ENCODE measurements at places on chromosomes 16 and 17.

- no peak for DNase-seq
Measured at GRCh38 chr16:78364556-78364880, 265.1 kb downstream of the WWOX start.

- DNase-seq = no peak
Measured at GRCh38 chr16:75476817-75477216, 12.3 kb upstream of the TMEM170A start.

DNA sequence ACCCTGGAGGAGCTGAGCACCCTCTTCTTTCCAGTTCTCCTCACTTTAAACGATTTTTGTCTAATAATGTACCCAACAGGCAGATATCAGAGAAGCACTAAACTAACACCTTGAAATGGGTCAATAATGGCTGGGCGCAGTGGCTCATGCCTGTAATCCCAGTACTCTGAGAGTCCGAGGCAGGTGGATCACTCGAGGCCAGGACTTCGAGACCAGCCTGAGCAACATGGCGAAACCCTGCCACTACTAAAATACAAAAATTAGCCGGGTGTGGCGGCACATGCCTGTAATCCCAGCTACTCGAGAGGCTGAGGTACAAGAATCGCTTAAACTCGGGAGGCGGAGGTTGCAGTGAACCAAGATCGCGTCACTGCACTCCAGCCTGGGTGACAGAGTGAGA is 57.4 kb downstream of the ZFHX3 start:
- no peak for DNase-seq

DNA sequence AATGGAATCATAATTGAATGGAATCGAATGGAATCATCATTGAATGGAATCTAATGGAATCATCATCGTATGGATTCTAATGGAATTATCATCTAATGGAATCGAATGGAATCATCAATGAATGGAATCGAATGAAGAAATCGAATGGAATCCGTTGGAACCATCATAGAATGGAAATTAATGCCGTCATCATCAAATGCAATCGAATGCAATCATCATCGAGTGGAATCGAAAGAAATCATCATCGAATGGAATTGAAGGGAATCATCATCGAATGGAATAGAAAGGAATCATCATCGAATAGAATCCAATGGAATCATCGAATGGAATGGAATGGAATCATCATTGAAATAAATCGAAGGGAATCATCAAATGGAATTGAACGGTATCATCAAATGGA is 217.2 kb downstream of the SHCBP1 start:
- DNase-seq = no peak

DNA sequence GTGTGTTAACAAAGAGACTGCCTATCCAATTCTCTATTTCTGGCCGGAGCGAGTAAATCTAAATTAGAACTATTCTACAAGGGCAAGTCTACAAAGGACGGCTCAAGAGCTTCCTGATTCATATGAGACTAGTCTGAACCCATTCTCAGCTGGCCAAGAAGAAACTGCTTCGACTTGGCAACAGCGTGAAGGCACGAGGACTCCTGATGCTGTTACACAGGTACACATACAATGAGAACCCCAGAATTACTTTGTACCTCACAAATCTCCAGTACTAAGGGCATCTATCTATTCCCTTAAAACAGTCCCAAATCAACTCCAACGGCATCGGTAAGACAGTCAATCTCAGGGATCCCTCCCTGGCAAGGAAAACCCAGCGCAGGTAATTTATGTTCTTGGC is 1.5 kb downstream of the CRK start:
- DNase-seq = no peak

DNA sequence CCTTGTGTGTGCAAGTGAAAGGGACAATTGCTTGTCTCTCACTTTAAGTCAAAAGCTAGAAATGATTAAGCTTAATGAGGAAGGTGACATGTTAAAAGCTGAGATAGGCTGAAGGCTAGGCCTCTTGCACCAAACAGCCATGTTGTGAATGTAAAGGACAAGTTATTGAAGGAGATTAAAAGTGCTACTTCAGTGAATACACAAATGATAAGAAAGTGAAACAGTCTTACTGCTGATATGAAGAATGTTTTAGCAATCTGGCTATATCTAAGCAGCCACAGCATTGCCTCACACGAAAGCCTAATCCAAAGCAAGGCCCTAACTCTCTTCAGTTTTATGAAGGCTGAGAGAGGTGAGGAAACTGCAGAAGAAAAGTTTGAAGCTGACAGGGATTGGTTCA is 71.0 kb downstream of the CDRT15 start:
- DNase-seq = no peak

- DNase-seq = no peak
Measured at GRCh38 chr17:14311981-14312380, 11.1 kb downstream of the HS3ST3B1 start.

DNA sequence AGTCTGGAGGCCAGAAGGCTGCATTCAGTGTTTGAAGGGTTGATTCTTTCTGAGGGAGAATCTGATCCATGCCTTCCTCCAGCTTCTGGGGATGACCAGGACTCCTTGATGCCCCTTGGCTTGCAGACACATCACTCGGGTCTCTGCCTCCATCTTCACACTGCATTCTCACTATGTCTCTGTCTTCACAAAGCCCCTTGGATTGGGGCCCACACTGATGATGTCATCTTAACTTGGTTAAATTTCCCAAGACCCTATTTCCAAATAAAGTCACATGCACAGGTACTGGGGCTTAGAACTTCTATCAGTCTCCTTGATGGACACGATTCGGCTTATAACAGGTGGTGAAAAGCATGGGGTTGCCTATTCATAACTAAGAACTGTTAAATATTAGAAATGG is 112.1 kb upstream of the MYOCD start:
- DNase-seq = no peak

- DNase-seq = no peak
Measured at GRCh38 chr17:82489117-82489516, 30.4 kb upstream of the FOXK2 start.

DNA sequence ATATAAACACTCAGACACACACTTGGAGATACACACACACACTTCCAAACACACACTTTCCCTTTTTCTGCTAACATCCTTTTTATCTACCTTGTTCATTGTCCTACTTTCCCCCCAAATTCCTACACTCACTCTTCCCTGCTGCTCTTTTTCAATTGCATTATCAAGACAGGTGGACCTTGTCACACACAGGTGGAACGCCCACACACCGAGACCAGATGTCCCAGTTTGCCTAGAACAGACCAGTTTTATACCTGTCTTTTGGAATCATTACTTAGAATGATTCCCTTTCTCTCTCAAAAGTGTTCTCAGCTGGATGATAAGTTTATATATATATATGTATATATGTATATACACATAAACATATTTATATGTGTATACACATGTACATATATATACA is 50.7 kb upstream of the ARHGAP44 start:
- no peak for DNase-seq

Data from stimulated activated naive CD4-positive, alpha-beta T cell (primary cell).